Ascending aorta (tissue), 2 donors: ENCODE measurements at places on chromosomes 11 and 22.

DNA sequence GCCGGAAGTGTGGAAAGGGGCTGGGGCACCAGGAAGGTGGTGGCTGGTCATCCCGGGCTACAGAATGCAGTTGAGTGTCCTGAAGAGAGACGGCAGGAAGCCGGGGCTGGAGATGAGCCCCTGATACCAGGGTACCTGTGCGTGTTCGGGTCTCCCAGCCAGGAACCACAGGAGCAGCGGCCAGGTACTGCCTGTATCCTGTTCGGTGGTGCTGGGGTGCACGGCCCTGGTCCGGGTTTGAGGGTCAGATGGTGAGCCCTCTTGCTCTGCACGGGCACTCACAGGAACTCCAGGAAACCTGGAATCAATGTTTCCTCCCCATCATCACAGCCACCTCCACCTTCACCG lies 253.1 kb upstream of the B3GAT1 start:
- DNase-seq, result no peak

- no peak for DNase-seq
Observed at GRCh38 chr22:45866126-45866645, 110.8 kb downstream of the WNT7B start.

DNA sequence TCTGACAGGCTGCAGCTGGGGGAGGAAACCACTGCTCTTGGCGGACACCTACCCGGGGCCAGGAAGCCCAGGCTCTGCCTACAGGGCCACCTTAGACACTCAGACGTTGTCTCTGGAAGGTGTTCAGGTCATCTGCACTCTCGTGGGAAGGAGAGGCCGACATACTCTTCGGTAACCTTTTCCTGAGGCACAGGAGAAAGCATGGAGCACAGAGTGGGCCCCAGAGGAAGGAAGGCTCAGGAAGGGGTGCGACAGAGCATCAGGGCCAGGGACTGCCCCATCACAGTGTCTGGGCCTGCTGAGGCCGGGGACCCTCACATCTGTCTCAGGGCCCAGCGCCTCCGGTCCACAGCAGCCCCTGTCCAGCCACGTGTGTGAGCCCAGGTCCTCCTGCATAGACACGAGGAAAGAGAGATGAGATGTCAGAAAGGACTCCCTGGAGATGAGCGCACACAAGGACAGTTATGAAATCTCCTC lies 18.2 kb upstream of the TUB start:
- peak; percentile 57 for DNase-seq

GRCh38 chr11:83711106-83711527 lies 424.9 kb upstream of the CCDC90B start:
- DNase-seq, result no peak

- no peak for DNase-seq
Observed at GRCh38 chr11:69598147-69598546, 42.8 kb upstream of the CCND1 start.

DNA sequence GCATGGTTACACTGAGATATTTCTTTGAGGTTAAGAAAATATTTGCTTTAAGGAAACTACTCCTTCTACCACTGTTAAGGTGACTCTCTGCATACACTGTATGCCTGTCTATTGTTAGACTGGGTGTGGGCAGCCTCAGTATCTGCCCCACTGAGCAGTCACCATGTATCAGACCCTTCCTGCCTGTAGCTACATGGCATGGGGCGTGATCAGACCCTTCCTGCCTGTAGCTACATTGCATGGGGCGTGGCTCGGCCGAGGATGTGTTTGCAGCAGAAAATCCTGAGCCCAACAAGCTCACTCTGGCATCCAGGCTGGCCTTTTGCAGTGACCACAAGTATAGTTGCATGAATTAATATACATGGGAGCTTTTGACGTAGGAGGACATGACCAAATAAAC lies 669.4 kb downstream of the OPCML start:
- no peak for DNase-seq

DNA sequence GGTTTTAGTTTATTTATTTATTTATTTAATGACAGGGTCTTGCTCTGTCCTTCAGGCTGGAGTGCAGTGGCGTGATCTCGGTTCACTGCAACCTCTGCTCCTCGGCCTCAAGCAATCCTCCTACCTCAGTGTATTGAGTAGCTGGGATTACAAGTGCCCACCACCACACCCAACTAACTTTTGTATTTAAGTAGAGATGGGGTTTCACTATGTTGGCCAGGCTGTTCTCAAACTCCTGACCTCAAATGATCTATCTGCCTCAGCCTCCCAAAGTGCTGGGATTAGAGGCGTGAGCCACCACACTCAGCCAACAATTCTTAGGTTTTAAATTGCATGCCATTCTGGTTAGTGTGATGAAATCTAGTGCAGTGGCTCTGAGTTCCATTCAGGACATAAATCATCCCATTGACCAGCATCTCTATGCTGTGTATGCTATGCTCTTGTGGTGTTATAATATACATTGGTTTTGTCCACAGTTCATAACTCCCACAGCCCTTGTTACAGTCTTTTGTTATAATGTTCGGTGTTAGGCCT lies 28.5 kb downstream of the ZNF280B start:
- no peak for DNase-seq

DNA sequence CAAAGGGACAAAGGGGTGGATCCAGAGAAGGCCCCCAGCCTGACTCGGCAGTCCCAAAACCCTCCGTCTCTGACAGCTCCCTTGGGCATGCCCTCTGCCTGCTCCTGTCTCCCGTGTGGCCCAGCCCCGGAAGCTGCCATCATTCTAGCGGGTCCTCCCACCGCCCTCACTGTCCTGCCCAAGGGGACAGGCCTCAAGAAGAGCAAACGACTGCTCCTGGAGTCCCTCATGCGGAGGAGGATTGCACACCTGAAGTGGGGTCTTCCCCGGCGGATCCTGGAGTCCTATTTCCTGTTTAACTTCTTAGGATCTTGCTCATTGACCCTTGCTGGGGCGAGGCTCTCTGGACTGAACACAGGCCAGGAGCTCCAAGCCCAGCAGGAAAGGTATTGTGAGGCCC lies 2.6 kb upstream of the MEI1 start:
- DNase-seq, result no peak

- DNase-seq, result no peak
Observed at GRCh38 chr11:96185220-96185768, 157.7 kb downstream of the MAML2 start.

DNA sequence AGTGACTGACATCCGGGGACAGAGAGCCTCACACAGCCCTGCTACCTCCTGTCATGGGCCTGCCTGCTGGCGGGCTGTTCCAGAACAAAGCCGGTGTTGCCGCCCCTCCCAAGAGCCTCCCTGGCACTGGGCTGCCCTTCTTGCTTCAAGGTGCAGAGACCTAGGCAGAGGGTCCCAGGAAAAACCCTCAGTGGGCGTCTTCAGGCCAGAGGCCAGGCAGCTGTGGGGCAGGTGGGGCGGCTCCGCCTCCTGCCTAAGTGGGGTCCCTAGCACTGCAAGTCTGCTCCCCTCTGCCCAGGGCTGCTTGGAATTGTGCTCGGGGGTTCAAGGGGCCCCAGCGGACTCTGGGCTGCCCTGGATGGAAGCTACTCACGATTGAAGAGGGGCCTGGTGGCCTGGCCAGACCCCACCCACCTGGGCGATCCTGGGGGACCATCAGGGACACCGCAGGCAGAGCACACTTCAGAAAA lies 20.4 kb upstream of the GNB1L start:
- peak; percentile 6 for DNase-seq
